ENCODE measurements at places on chromosomes 6 and 20. TPM values are rescaled to one million over a fixed set of nuclear protein-coding genes. Genes with fewer than 3 reads are reported as not detected.

GRCh38 chr6:5930143-5930770, 76.5 kb downstream of the NRN1 start:
- DNase-seq: no peak

Gene RAB32
- 33.2 TPM for total RNA-seq

Gene UNC5CL
- 0.48 TPM for total RNA-seq

Gene PGC
- total RNA-seq: not detected

Gene NNAT
- total RNA-seq: 27.3 TPM

Gene STX11
- total RNA-seq: 32.7 TPM

DNA sequence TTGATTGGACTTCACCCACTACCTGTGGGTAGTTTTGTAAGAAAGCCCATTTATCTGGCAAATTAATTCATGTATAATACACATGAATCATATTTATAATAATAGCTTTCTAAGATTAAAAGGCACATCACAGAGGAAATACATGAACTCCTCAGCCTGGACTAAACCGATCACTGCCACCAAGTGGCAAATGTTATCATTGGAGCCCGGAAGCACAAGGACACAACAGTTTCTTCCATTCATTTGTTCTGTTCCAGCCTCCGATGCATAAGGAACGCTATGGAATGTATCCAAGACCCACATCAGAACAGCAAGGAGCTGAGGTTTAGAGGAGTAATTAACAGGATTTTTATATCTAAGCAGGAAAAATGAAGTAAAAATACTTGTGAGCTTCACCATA, 13.9 kb upstream of the IPCEF1 start:
- DNase-seq: no peak

DNA sequence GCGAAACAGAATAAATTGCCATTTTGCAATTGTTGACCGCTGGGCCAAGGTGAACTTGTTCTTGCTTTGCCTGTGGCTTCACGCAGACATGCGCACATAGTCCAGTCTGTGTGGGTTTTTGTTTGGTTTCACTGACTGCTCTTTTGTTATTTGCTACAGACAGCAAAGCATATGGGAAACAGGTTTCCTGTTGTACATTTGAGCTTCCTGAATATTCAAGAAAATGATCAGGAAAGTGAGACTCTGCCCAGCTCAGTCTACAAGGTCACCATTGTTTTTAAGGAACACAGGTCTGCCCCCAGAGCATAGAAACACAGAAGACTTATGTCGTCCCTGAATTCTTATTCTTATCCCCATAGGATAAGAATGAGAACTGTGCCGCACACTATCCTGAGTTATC, 55.6 kb downstream of the SASH1 start:
- no peak for DNase-seq

DNA sequence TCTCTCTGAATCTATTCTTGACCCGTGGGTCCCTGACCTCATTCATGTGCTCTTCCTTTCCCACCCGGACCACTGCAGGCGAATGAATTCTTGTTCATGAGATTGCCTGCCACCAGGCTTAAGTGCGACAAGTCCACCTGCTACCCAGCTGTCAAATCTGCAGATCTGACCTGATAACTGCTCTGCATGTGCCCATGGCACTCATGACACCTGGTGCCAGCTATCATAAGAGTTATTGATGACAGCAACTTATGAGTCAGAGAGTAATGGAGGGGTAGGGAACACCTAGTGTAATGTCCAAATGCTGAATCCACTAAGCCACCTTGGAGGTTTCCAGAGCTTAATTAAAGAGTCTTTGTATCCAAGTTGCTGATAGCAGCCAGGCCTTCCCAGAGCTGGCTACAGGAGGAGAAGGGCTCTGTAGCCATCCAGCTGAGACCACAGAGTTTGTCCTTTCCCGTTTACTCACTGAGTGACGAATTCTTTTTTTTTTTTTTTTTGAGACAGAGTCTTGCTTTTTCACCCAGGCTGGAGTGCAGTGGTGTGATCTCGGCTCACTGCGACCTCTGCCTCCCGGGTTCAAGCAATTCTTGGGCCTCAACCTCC, 17.4 kb downstream of the SHLD1 start:
- no peak for DNase-seq

DNA sequence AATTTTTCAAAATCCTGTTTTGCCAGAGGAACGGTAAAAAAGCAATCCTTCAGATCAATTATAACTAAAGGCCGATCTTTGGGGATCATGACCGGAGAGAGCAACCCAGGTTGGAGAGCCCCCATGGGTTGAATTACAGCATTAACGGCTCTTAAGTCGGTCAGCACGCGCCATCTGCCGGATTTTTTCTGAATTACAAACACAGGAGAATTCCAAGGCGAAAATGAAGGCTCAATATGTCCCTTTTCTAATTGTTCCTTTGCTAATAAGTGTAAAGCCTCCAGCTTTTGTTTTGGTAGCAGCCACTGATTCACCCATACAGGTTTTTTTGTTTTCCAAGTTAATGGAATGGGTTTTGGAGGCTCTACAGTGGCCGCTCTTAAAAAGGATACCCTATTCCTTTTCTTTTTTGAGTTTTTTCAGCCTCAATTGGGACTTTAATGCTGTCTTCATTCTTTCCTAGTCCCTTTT, 16.9 kb upstream of the PTCRA start:
- no peak for DNase-seq

GRCh38 chr6:33372526-33373123, 19.0 kb upstream of the KIFC1 start:
- no peak for DNase-seq
